ENCODE measurements at places on chromosomes 1 and 21.

DNA sequence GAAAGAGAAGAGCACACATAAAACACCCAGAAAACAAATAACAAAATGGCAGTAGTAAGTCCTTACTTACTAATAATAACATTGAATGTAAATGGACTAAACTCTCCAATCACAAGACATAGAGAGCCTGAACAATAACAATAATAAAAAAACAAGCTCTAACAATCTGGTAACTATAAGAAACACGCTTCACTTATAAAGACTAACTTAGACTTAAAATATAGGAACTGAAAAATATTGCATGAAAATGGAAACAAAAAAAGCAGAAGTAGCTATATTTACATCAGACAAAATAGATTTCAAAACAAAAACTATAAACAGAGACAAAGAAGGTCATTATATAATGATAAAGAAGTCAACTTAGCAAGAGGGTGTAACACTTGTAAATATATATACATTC, 83.1 kb upstream of the LYPLAL1 start:
- DNase-seq = no peak

DNA sequence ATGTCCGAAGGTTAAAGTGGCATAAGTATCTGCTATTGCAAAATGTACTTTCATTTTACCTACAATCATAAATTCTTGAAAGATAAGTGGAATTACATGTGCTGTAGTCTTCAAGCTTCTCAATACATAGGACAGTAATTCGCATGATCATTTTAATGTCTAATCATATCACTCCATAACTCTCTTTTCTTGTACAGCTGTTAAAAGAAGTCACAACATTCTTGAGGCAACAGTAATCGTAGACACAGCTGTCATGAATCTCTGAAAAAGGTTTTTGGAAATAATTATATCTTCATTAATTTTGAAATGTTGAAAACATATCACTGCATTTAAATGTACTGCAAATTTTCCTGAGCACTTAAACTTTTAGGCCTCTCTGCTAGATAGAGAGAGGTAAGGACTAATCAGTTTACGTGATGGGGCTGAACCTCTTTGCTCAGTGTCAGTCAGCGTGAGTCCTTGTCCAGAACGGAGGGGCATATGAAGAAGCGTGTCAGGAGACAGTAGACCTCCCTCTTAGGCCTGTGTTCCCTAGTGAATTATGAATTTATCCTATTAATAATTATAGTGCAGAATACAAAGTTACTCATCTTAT, 133.4 kb downstream of the NEK7 start:
- no peak for DNase-seq

DNA sequence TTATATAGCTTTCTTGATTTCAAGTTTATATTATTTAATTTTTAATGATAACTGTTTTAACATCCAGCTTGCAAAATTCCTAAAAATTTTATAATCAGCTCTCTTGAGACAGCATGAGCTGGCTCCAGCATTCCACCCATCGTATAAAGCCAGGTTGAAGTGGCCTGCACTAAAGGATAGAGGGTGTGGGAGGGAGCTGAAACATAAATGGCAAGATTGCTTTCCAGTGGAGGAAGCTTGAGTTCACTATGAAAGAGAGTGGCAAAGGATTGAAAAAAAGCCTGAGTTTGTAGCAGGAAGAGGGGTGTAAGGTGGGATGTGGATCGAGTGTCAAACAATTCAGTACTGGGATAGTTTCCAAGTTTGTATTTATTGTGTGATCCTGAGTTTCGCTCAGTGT, 48.5 kb upstream of the ZNF644 start:
- no peak for DNase-seq

DNA sequence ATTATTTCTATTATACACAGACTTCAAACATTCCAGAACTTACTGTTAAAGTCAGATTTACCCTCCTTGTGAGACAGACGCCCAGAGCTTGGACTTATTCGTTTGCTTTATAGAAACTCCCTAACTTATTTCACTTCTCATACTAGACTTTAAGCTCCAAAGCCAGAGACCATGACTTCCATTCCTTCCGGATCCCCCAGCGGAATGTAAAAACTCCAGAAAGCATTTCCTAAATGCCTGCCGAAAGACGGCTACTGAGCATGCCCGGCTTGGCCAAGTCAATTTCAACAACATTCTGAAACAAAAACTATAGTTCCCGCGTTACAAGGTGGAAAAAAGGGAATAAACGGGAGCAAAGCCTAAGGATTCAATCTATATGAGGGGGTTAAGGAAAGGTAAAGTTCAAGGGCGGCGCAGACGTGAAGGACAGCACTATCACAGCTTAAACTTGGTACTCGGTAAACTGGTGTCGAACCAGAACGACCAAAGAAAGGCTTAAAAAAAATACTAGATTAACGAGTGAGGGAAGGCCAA, 1.1 kb downstream of the USP48 start:
- no peak for DNase-seq

GRCh38 chr1:114756949-114757454, 782 bp downstream of the CSDE1 start:
- no peak for DNase-seq

GRCh38 chr1:110673197-110673701, 1.5 kb downstream of the KCNA3 start:
- peak; percentile 40 for DNase-seq

- DNase-seq = no peak
These were observed 205.9 kb upstream of the VAMP3 start for GRCh38 chr1:7565099-7565750.

DNA sequence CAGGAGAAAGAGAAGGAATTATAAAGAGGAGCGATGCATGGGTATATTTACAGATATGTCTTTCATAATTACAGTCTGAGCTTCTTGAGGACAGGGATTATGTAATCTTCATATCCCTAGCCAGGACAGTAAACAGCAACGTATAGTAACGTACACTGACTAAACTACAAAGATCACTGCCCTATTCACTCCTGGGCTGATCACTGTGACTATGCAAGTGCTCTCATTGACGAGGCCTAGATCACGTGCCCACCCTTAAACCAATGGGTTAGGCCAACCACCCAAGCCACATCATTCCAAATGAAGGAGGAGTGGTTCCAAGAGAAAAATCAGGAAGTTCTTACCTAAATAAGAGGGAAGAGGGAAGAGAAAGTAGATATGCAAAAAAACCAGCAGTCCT, 18.5 kb downstream of the PIK3R3 start:
- DNase-seq = no peak

- no peak for DNase-seq
These were observed 33.5 kb downstream of the XCL1 start for GRCh38 chr1:168609741-168610510.

GRCh38 chr1:7621334-7622219, 149.5 kb upstream of the VAMP3 start:
- no peak for DNase-seq

DNA sequence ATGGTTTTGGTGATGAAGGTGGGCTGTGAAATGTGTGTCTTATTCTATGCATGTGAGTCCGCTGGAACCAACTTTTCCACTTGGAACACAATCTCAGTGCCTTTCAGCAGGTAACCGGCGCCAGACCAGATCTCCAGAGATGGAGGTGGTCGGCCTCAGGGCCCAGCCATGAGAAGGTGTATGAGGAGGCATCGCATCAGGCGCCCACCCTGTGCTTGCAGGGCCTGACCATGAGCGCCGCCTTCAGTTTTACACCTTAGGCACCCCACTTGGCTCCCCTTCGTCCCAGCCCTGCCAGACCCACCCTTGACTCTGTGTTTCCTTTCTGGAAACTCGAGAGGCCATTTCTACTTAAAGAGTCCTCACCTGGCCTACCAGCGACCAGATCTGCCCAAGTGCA, 48.6 kb upstream of the ATF3 start:
- DNase-seq = no peak

DNA sequence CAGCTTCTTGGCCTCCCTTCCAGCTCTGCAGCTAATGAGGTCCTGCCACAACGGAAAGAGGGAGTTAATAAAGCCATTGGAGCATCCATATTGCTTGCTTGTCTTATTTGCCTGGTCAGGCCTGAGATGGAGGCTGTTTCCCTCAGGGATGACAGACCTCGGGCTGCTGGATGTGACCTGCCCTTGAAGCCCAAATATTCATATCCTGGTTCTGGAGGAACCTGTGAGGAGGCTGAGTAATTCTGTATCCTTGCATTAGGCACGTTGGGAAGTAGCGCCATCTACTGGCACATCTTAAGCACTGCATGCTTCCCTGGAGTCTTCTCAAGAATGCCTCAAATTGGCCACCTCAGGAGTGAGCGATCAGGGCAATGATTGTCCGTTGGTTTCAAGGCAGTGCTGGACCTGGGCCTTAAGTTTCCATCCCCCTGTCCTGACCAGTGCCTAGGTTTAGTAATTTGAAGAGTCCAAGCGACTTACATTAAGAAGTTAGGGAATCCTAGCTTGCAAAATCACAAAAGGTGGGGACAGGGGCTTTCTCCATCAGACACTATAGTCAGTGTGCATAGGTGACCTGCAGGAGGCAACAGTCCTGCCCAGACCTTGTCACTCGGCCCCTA, 13.8 kb upstream of the NASP start:
- DNase-seq = peak; percentile 69

DNA sequence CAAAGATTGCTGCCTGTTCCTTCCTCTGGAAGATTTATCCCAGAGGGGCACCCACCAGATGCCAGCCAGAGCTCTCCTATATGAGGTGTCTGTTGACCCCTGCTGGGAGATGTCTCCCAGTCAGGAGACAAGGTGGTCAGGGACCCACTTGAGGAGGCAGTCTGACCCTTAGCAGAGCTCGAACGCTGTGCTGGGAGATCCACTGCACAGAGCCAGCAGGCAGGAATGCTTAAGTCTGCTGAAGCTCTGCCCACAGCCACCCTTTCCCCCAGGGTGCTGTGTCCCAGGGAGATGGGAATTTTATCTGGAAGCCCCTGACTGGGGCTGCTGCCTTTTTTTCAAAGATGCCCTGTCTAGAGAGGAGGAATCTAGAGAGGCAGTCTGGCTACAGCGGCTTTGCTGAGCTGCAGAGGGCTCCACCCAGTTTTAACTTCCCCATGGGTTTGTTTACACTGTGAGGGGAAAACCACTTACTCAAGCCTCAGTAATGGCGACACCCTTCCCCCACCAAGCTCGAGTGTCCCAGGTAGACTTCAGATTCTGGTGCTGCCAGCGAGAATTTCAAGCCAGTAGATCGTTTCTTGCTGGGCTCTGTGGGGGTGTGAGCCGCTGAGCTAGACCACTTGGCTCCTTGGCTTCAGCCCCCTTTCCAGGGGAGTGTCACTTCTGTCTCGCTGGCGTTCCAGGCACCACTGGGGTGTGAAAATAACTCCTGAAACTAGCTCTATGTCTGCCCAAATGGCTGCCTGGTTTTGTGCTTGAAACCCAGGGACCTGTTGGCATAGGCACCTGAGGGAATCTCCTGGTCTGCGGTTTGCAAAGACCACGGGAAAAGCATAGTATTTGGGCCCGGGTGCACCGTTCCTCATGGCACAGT, 51.1 kb upstream of the PDC start:
- DNase-seq = no peak

- no peak for DNase-seq
These were observed 25.5 kb downstream of the CAPN9 start for GRCh38 chr1:230772457-230773395.

- no peak for DNase-seq
These were observed 34.6 kb upstream of the POU2F1 start for GRCh38 chr1:167185974-167186657.

- DNase-seq = no peak
These were observed 203.4 kb upstream of the RAB4A start for GRCh38 chr1:229067546-229067945.

- DNase-seq = no peak
These were observed 12.8 kb downstream of the BACE2 start for GRCh38 chr21:41180752-41181151.

DNA sequence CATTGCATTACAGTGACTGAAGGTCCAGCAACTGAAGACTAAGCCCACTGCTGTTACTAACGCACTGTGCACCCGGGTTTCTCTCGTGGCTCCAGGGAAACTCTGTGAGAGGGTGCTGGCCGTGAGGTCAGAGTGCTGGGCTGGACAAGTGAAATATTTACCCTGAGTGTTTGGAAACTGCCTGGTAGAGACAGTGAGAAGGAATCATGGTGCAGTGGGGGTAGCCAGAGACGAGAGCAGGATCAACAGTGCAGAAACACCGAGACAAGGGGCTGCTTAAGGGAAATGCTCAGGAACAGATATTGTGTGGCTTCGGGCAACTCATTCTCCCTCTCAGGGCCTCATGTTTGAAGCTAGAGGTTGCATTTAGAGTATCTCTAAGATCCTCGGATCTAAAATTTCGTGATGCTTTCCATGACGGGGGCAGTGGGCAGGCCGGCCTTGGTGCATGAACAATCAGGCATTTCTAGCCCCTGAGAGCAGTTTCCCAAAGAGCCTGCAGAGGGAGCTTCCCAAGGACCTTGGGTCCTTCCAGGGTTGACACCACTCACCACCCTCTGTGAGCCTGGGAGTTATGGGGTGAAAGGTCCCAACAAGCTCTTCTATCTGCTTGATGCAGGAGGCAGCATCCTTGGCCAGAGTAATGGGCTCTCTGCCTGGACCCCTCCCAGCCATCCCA, 9.7 kb downstream of the CD2 start:
- DNase-seq = no peak

DNA sequence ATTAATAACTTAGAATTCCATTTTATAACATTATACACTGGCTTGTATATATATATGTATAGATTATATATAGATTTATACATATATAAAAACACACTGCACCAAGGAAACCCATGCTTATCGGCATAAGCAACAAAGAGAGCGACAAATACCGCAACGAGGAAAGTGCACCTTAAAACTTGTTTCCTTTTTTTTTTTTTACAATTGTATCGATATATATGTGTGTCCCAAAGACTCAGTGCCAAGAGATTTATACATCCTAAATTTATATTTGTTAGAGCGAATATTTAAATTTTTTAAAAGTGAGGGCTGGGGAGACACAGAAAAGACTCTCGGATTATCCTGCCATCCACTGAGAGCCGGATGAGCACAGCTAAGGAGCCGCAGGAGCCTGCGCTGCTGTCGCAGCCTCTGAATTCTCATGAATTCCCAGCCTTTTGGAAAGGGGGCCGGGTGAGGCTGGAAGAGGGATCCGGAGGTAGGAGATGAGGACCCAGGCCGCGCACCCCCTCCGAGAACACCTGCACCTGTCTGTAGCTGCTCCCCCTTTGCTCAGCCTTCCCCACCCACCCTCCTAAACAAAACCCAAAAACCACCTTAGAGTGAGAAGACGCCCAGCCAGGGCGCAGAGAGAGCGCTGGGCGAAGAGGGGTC, 5.2 kb downstream of the DMRTA2 start:
- DNase-seq = no peak

GRCh38 chr1:13513895-13514546, at the start of gene LRRC38:
TSS of gene LRRC38 (minus strand) at chr1:13514003. CDS start at chr1:13513593, 410 bp downstream.
- no peak for DNase-seq

- no peak for DNase-seq
These were observed 27.2 kb upstream of the ERG start for GRCh38 chr21:38525454-38525853.

- DNase-seq = no peak
These were observed 115.8 kb downstream of the PTPRC start for GRCh38 chr1:198754670-198755069.

All from NCI-H748 treated with DMSO at 0.1 percent for 48 hours (cell line).